Regular cardiac myocyte (primary cell): ENCODE measurements at places on chromosomes 5 and 9. TPM values are rescaled to one million over a fixed set of nuclear protein-coding genes. Genes with fewer than 3 reads are reported as not detected.

Gene IFNA21
- not detected in 2 replicates for total RNA-seq

Gene FAM81B
- not detected in 2 replicates for total RNA-seq

Gene HNRNPA0
- total RNA-seq, result 8.2 and 14.0 TPM in 2 replicates

Gene GPR150
- 0.96 and 2.5 TPM in 2 replicates for total RNA-seq

Gene DMRT2
- under 0.01 TPM in 1 of 2 replicates, not detected in the other for total RNA-seq

Gene GABRA1
- not detected in 2 replicates for total RNA-seq

Gene PRDM9
- total RNA-seq, result not detected in 2 replicates

Gene NUTM2G
- not detected in 2 replicates for total RNA-seq

Gene LRRTM2
- total RNA-seq, result under 0.01 TPM in 1 of 2 replicates, not detected in the other

Gene TAF11L5
- total RNA-seq, result not detected in 2 replicates

Gene FOXD4L5
- under 0.01 and 0.19 TPM in 2 replicates for total RNA-seq

Gene RELL2
- 2.7 and 3.7 TPM in 2 replicates for total RNA-seq

Gene CXCL14
- under 0.01 and 0.56 TPM in 2 replicates for total RNA-seq

Gene IRGM
- not detected in 2 replicates for total RNA-seq

Gene BSPRY
- total RNA-seq, result not detected in 2 replicates

Gene CORO2A
- total RNA-seq, result 0.56 and 0.58 TPM in 2 replicates

Gene CRHBP
- 9.2 and 200 TPM in 2 replicates for total RNA-seq

Gene PCDHA2
- under 0.01 TPM in 2 replicates for total RNA-seq
